ENCODE measurements at places on chromosomes 2 and 18. TPM values are rescaled to one million over a fixed set of nuclear protein-coding genes. Genes with fewer than 3 reads are reported as not detected.

SLC11A1 gene
- total RNA-seq = 3.5 TPM

GLI2 gene
- 1.2 TPM for total RNA-seq

MYO7B gene
- under 0.01 TPM for total RNA-seq

NT5C1B gene
- total RNA-seq = not detected

DNMT3A gene
- 90.4 TPM for total RNA-seq

OLA1 gene
- 128 TPM for total RNA-seq

MYO1B gene
- 90.0 TPM for total RNA-seq

ATP6V1B1 gene
- not detected for total RNA-seq

POTEC gene
- 0.46 TPM for total RNA-seq

GALNT3 gene
- total RNA-seq = 4.6 TPM

CHST9 gene
- total RNA-seq = 7.2 TPM

POTEI gene
- total RNA-seq = 1.2 TPM

PIEZO2 gene
- 3.2 TPM for total RNA-seq

Measured in diencephalon (tissue), 1 donor.